ENCODE measurements at places on chromosomes 3 and 15.

- DNase-seq, result no peak
Observed at GRCh38 chr15:92864127-92864814, 35.9 kb upstream of the CHD2 start.

GRCh38 chr3:15044326-15044725 is 20.8 kb downstream of the MRPS25 start:
- DNase-seq, result no peak

- no peak for DNase-seq
Observed at GRCh38 chr3:191003742-191004141, 141.2 kb upstream of the GMNC start.

DNA sequence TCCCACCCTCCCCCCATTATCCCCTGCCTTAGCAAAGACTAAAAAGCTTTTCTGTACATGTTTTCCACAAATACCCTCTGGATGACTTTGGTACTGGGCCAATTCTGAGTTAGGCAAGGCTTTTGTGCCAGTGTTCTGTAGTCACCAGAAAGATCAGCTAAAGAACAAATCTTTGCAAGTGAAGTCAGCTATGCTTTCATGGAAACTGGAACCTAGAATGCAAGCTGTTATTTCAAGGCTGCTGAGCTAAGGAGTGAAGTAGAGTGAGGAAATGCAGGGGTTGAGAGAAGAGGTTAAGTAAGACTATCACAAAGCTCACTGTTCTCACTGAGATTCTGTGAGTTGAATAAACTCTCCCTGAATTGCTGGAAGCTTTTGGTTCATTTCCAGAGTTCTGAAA is 107.8 kb upstream of the CNTN3 start:
- DNase-seq, result no peak

GRCh38 chr3:9214185-9214584 is 35.3 kb downstream of the SRGAP3 start:
- DNase-seq, result no peak

GRCh38 chr3:56980243-56980642 is 80.2 kb upstream of the SPATA12 start:
- DNase-seq, result no peak

GRCh38 chr3:42189001-42189460 is 77.0 kb downstream of the CCK start:
- no peak for DNase-seq

GRCh38 chr15:73965758-73966113 is 26.4 kb downstream of the STOML1 start:
- no peak for DNase-seq

DNA sequence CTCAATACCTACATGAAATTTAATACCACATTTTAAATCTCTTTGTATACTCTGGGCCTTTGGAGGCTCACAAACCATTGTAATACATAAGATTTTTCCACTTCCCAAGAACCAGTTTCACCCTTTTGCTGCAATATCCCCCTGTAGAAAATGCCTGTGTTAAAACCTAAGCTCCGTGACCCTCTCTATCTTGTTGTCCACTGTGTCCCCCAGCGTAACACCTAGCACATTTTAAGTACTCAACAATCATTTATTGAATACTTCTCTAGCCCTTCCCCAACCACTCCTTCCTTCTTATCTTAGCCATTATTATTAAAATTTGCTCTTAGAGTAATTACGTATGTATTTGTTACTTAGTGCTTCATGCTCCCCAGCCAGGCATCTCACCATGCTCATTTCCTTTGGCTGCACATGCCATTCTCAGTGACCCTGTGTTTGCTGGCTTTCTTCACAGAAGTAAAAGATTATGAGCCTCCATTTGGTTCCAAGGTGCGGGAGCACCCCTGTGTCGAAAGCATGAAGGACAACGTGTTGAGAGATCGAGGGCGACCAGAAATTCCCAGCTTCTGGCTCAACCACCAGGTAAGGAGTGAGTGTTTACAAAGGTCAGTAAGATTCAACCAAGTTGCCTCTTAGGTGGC is 81.6 kb downstream of the TGFBR2 start:
- DNase-seq, result no peak

GRCh38 chr3:50503504-50504342 is at the start of gene CACNA2D2:
TSS of gene CACNA2D2 (minus strand) at chr3:50503634. CDS start at chr3:50503423, 211 bp downstream.
- DNase-seq, result peak; percentile 73

GRCh38 chr3:14857506-14857905 is 38.7 kb downstream of the FGD5 start:
- DNase-seq, result no peak

GRCh38 chr15:45812200-45812599 is 177.4 kb downstream of the SQOR start:
- DNase-seq, result peak; percentile 42

DNA sequence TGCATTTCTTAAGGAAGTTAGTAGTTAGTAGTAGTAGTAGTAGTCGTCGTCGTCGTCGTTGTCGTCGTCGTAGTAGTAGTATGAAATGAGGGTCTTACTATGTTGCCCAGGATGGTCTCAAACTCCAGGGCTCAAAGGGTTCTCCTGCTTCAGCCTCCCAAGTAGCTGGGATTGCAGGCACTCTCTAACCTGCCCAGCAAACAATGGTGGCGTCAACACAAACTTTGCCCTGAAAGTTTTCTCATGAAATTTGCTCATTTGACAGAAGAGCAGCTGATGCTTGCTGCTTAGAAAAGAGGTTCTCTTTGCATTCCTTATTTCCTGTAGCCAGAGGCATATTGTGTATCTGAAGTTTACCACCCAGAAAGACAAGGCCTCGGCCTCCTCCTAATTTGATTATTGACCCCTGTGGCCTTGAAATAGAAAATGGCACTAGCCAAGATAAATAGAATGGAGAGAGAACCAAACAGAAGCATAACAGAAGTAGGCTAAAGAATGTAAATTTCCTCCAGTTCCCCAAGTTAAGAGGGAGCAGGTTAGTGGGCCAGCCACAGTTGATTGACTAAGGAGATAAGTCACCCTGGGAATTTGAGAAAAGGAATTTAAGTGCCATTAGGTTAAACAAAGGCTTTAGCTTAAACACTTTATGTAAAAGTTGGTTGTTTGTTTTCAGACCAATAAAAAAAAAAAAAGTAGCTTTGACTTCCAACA is 166.2 kb upstream of the ROBO2 start:
- DNase-seq, result peak; percentile 58

Data from mesendoderm (in vitro differentiated cells).